Body of pancreas (tissue), 4 donors: ENCODE measurements at places on chromosomes 3 and 15.

- H3K4me1 ChIP-seq, result no peaks in the 10 kb centered on the region
- no peak overlapping the region for H3K27ac ChIP-seq
- no peaks in the 10 kb centered on the region for H3K27me3 ChIP-seq
- H3K4me3 ChIP-seq, result no peak overlapping the region
Observed at GRCh38 chr15:79365765-79366164, 54.9 kb downstream of the TMED3 start.

DNA sequence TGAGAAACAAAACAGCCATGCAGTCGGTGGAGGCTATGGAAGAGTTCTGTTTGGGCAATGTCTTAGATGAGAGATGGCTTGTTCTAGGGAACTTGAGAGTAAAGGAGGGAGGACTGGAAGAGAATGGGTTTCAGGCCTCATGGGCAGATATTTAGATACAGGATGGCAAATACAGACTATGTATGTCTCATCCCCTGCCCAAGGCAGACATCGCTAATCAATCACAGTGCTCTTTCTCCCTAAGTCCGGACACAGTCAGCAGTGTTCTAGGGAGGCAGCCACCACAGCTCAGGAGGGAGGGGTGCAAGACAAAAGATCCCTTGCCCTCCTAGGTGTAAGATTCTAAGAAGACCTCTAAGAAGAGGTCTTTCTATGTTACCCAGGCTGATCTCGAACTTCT lies 159.3 kb upstream of the TLE3 start:
- H3K27me3 ChIP-seq, result no peaks in the 10 kb centered on the region
- no peak for DNase-seq

DNA sequence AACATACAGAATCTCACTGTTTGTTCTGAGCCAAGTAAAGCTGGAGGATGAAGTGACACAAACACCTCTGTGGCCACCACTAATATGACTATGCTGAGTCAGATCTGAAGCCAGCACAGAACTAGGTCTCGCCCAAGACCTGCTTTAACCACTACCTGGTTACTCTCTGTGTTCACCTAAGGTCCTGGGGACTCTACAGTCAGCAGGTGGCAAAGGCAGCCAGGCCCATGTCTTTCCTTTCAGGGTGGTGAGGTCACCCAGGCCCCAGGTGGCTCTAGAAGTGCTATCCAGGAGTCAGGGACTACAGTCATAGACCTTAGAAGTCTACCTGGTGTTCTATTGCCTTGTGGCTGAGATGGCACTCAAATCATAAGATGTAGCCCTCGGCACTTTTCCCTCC lies 287.9 kb upstream of the ARRDC4 start:
- H3K27ac ChIP-seq, result no peak overlapping the region
- H3K27me3 ChIP-seq, result no peaks in the 10 kb centered on the region
- no peaks in the 10 kb centered on the region for H3K36me3 ChIP-seq
- H3K4me1 ChIP-seq, result no peaks in the 10 kb centered on the region

- DNase-seq, result no peak
- no peaks in the 10 kb centered on the region for H3K36me3 ChIP-seq
- no peaks in the 10 kb centered on the region for H3K4me1 ChIP-seq
- no peaks in the 10 kb centered on the region for H3K27me3 ChIP-seq
- no peak overlapping the region for H3K4me3 ChIP-seq
Observed at GRCh38 chr3:159620281-159620680, 368.4 kb upstream of the IL12A start.

- peak overlapping the region; percentile 82 for H3K27ac ChIP-seq
- H3K4me1 ChIP-seq, result peaks cover 52% of the 10 kb centered on the region
- no peak overlapping the region for H3K4me3 ChIP-seq
- no peaks in the 10 kb centered on the region for H3K36me3 ChIP-seq
- no peak for DNase-seq
Observed at GRCh38 chr3:4751029-4751501, 228.2 kb upstream of the BHLHE40 start.

- H3K4me1 ChIP-seq, result no peaks in the 10 kb centered on the region
- no peak overlapping the region for H3K27ac ChIP-seq
- no peaks in the 10 kb centered on the region for H3K36me3 ChIP-seq
- no peaks in the 10 kb centered on the region for H3K27me3 ChIP-seq
- DNase-seq, result no peak
Observed at GRCh38 chr3:31268868-31269267, 263.9 kb upstream of the STT3B start.

DNA sequence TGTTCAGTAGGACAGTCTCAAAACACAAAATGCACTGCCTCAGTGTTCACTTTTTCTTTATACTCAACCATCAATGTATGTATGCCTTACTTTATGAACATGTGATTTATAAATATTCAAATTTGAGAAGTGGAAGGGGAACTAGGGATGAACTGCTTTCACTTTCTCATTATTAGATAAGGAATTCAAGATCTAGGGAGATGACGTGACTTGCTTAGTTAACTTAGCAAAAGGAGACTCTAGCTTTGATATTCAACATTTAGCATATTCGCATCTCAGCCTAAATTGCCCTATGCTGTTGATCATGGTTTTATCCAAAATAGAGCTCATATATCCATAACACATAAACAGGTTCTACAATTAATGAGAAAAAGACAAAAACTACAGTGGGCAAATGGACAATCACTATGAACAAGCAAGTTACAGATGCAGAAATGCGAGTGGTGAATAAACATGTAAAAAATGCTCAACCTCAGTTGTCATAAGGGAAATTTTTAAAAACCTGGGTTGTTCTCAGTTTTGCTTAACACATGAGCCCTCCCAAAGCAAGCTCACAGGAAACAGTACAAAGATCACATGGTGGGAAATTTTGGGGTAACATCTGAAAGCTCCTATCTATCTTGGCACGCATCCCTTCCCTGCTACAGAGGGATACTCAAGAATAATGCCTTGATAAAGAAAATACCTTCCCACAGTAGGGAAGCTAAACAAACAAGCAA lies 269.8 kb downstream of the THRB start:
- H3K4me1 ChIP-seq, result no peaks in the 10 kb centered on the region
- no peak for DNase-seq
- H3K36me3 ChIP-seq, result no peaks in the 10 kb centered on the region
- no peaks in the 10 kb centered on the region for H3K27me3 ChIP-seq
- no peak overlapping the region for H3K4me3 ChIP-seq

GRCh38 chr3:123405021-123405420 lies 43.9 kb downstream of the ADCY5 start:
- DNase-seq, result no peak
- no peak overlapping the region for H3K4me3 ChIP-seq
- peaks cover 40% of the 10 kb centered on the region for H3K4me1 ChIP-seq
- no peaks in the 10 kb centered on the region for H3K36me3 ChIP-seq
- H3K27ac ChIP-seq, result no peak overlapping the region
- H3K27me3 ChIP-seq, result no peaks in the 10 kb centered on the region

GRCh38 chr3:127796045-127796830 lies 26.1 kb downstream of the MGLL start:
- no peak overlapping the region for H3K27ac ChIP-seq
- no peaks in the 10 kb centered on the region for H3K4me1 ChIP-seq
- DNase-seq, result no peak
- H3K36me3 ChIP-seq, result no peaks in the 10 kb centered on the region

DNA sequence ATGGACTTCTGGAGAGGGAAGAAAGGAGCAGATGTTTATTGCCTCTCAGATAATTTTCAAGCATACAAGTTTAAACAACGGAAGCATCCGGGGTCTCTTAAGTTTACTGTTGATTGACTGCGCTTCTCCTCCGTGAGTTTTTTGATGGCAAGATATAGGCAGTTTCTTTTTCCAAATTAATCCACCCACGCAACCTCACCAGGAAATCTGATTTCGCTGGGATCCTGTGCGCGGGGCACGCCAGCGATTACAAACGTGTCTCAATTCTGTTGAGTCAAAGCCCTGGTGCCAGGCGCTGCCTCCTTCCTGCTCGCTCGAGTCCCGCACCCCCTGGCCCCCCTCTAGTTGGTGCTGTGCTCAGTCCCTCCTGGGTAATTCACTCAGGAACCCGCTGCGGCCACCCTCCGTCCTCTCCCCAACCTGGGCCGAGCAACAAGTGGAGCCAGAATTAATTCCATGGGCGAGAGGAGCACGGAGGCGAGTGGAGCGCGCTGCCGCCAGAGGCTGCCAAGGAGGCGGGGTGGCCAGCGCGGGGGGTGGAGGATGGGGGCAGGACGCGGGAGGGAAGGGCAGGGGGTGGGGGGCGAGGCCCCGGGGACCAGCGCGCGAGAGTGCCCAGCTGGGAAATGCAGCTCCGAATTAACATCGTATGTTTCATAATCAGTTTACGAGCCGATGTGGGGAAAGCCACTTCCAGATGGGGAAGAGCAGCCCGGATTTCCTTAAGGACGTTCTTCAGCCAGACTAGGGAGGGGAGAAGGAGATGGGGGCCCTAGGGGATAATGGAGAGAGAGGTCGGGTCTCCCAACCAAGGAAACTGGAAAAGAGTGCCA lies 6.0 kb downstream of the WNT5A start:
- no peaks in the 10 kb centered on the region for H3K27me3 ChIP-seq
- peaks cover 51% of the 10 kb centered on the region for H3K4me1 ChIP-seq
- H3K27ac ChIP-seq, result no peak overlapping the region
- no peaks in the 10 kb centered on the region for H3K36me3 ChIP-seq
- peak; percentile 40 for DNase-seq

- no peaks in the 10 kb centered on the region for H3K4me1 ChIP-seq
- no peak overlapping the region for H3K27ac ChIP-seq
- DNase-seq, result no peak
- no peaks in the 10 kb centered on the region for H3K27me3 ChIP-seq
Observed at GRCh38 chr3:163481738-163482137, 1596.6 kb downstream of the SI start.

GRCh38 chr15:55630858-55631257 lies 42.7 kb upstream of the PYGO1 start:
- no peak overlapping the region for H3K27ac ChIP-seq
- H3K4me3 ChIP-seq, result no peak overlapping the region
- DNase-seq, result no peak
- no peaks in the 10 kb centered on the region for H3K36me3 ChIP-seq
